ENCODE measurements at places on chromosomes 7 and 10. TPM values are rescaled to one million over a fixed set of nuclear protein-coding genes. Genes with fewer than 3 reads are reported as not detected.

The RBM48 gene
- 10.1 TPM for total RNA-seq

The GNA12 gene
- total RNA-seq, result 139 TPM

The FAM221A gene
- 8.4 TPM for total RNA-seq

The PAX4 gene
- not detected for total RNA-seq

The NRAP gene
- total RNA-seq, result not detected
